Endodermal cell (in vitro differentiated cells): ENCODE measurements at places on chromosomes 3 and 15.

- H3K4me1 ChIP-seq = no peaks in the 10 kb centered on the region
- DNase-seq = no peak
- no peaks in the 10 kb centered on the region for H3K27me3 ChIP-seq
- H3K27ac ChIP-seq = no peak overlapping the region
Observed at GRCh38 chr3:5564278-5564666, 376.8 kb downstream of the EDEM1 start.

DNA sequence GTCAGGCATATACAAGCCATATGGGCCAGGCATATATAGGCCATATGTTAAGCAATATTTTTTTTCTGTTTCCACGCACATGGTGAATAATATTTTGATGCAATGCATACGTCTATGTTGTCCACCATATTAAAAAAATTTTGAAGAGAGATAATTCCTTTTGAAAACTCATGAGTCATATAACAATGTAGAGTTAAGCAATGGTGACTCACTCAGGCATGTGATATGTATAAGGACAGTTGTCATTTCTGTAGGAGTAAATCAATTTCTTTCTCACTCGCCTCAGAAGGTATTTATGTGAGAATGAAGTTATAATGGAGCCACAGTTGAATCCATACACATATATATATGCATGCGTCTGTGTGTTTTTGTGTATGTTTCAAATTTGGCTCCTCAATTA is 272.6 kb downstream of the EPHA3 start:
- DNase-seq = no peak
- no peak overlapping the region for H3K4me3 ChIP-seq
- no peaks in the 10 kb centered on the region for H3K36me3 ChIP-seq

GRCh38 chr3:114404590-114404989 is 110.8 kb downstream of the TIGIT start:
- H3K4me3 ChIP-seq = no peak overlapping the region
- no peak for DNase-seq
- no peaks in the 10 kb centered on the region for H3K36me3 ChIP-seq

DNA sequence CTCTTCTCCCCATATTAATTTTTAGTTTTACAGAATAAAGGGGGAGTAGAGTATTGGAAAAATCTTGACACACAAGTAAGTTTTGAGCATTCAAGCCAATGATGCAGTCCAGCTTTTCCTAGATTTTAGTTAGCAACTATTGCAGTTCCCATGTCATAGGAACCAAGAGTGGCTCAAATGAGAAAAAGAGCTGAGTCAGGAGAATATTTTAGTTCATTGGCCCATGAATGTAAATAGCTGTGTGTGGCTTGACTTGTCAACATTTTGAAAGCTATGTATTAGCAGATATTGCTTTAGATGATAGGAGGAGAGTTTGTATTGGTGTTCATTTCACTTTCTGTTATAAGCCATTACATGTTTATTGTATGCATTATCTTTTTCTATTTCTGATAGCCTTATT is 853.7 kb downstream of the PLOD2 start:
- no peaks in the 10 kb centered on the region for H3K36me3 ChIP-seq
- no peaks in the 10 kb centered on the region for H3K4me1 ChIP-seq
- no peak for DNase-seq
- no peak overlapping the region for H3K27ac ChIP-seq
- H3K27me3 ChIP-seq = no peaks in the 10 kb centered on the region

GRCh38 chr3:10530241-10530640 is 24.9 kb upstream of the ATP2B2 start:
- no peaks in the 10 kb centered on the region for H3K36me3 ChIP-seq
- H3K4me1 ChIP-seq = no peaks in the 10 kb centered on the region

DNA sequence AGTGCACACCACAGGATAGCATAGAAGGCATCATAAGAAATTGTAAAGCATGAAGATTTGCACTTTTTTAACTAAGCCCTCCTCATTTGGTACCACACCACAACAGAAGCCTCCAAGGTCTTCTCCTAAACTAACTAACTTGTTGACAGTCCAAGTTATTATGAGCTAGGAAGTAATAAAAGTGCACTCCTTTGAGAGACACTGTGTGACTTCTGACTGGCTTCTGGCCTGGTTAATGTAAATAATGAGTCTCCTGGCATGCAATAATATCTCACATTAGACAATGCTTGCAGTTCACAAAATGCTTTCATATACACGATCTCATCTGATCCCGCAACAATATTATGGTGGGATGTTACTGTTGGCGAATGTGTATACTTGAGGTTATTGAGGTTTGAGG is 103.9 kb upstream of the SLC24A5 start:
- no peaks in the 10 kb centered on the region for H3K27me3 ChIP-seq
- no peaks in the 10 kb centered on the region for H3K36me3 ChIP-seq
- no peak for DNase-seq
